Thoracic aorta (tissue), 2 donors: ENCODE measurements at places on chromosomes 12 and 14. TPM values are rescaled to one million over a fixed set of nuclear protein-coding genes. Genes with fewer than 3 reads are reported as not detected.

DNA sequence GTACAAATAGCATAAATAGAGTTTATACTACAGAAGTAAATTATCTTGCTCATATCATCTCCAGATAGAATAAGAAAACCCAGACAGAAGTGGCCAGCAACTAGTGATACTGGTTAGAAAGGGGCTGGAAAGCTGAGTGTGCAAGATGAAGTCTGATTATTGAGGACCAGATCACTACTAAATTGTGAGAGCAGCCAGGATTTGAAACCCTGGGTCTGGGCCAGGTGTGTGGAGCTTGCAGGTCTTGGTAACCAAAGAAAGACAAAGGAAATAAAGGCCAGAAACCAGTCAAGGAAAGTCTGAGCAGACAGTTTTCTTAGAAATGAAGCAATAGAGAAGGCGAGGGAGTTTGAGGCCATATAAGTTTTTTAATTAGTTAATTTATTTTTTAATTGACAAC is 611.8 kb downstream of the ETNK1 start:
- no peak overlapping the region for H3K4me3 ChIP-seq
- no peak overlapping the region for H3K27ac ChIP-seq

DNA sequence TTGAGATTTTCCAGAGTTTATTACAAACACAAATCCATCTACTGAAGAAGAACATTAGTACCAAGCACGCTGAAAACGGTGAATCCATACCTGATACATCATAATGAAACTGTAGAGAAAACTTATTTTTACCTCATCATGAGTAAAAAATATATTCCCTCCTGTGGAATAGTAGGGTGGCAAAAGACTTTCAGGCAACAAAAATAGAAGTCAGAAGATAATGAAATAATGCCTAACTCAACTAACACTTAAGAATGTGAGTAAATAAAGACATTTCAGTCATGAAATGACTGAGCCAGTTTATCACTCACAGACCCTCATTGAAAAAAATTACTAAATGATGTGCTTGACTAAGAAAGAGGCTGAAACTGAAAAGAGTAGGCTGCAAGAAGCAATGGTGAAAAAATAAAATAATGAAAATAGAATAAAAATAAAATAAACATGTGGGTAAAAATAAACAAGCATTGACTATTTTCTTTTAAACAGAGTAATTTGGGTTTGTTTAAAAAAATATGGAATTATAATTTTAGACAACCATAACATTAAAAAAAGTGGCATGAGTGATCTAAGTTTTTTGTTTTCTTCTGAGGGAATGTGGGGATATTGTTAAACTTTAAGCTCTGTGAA is 148.6 kb downstream of the ASCL1 start:
- DNase-seq, result no peak
- no peaks in the 10 kb centered on the region for H3K4me1 ChIP-seq
- H3K4me3 ChIP-seq, result no peak overlapping the region
- H3K27me3 ChIP-seq, result no peaks in the 10 kb centered on the region
- no peak overlapping the region for H3K27ac ChIP-seq

- peaks cover 6% of the 10 kb centered on the region for H3K4me1 ChIP-seq
- H3K27me3 ChIP-seq, result no peaks in the 10 kb centered on the region
- no peak overlapping the region for H3K4me3 ChIP-seq
These were observed 7.2 kb downstream of the MGP start for GRCh38 chr12:14878488-14878887.

DNA sequence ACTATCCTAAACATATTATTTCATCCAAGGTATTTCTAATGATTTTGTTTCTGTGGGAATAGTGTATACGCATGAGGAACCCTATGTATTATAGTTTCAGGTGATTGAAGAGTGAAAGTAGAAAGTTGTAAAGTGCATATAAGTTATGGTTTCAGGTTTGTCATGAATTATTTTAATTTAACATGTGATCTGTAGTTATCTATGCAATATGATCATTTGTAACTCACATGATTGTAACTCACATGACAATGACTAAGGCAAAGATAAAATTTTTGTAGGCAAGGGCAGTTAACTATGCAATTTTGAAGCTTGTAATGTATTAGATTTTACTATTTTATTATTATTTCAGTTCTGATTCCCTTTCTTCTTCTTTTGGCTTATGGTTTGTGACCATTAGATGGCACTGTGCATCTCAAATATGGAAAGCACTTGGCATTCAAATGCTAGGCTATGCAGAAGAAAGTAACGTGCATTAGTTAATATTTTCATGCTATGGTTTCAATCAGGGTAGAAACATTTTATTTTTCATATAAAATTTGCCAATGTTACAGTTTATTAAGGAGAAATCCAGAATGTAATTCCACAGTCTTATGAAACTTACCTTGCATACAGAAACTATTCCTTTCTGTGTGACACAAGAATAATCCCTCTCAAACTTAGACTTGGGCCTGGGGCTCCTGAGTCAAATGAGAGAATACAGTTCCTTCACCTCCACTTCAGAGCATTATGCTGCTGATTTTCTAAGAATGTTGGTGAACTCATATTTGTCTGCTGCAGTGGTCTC is 15.8 kb upstream of the TMEM30B start:
- no peaks in the 10 kb centered on the region for H3K36me3 ChIP-seq
- no peaks in the 10 kb centered on the region for H3K27me3 ChIP-seq

DNA sequence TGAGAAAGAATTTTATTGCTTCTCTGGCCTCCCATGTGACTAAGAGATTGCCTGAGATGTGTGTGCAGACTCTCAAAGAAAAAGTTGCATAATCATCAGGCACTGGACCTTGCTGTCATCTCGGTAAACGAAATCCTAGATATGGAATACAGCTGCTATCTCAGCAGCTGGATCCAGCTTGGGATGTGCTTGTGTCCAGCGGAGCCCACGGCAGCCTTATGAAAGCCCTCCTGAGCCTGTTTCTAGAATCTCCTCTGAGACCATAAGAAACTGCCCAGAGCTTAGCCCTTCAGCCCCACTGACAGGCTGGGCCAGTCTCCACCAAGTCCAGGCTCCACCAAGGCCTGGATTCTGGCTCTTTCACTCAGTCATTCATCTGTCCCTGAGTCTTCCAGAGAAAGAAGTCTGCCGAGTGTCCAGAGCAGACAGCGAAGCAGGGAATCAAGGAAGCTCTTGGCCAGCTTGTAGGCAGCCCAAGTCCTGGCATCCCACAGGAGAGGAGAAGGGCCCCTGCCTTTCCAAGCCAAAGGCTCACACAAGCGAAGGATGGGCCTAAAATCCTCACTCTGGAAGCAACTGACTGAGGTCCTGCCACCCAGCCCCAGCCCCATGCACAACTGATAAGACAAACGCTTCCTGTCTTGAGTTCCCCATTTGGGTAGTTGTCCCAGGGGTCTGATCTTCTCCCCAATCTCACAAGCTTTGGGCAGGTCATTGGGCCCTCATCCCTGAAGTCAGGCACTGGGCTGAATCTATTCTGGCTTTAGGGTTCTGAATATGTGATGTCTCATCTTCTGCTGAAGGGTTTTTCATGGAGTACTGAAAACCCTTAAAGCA is 97.8 kb downstream of the SEC23A start:
- no peak overlapping the region for H3K4me3 ChIP-seq
- DNase-seq, result no peak
- H3K27me3 ChIP-seq, result no peaks in the 10 kb centered on the region

DNA sequence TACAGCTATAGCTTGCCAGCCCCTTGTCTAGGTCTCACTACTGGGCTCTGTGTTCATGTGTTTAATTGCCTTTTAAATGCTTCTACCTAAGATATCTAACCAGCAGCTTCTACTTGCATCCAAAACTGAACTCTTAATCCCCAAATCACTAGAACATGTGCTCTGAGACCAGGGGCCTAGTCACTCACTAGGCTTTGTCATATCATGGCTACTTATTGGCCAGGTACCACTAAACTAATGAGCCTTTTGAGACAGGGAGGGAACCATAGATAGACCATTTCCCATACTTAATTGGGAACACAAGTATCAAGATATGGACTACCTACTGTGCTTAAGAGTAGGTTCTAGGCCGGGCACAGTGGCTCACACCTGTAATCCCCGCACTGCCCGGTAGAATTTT is 6.5 kb downstream of the HSP90B1 start:
- peaks cover 51% of the 10 kb centered on the region for H3K36me3 ChIP-seq
- H3K27ac ChIP-seq, result no peak overlapping the region
- DNase-seq, result no peak
- H3K4me3 ChIP-seq, result no peak overlapping the region
- H3K27me3 ChIP-seq, result no peaks in the 10 kb centered on the region
- peaks cover 24% of the 10 kb centered on the region for H3K4me1 ChIP-seq

DNA sequence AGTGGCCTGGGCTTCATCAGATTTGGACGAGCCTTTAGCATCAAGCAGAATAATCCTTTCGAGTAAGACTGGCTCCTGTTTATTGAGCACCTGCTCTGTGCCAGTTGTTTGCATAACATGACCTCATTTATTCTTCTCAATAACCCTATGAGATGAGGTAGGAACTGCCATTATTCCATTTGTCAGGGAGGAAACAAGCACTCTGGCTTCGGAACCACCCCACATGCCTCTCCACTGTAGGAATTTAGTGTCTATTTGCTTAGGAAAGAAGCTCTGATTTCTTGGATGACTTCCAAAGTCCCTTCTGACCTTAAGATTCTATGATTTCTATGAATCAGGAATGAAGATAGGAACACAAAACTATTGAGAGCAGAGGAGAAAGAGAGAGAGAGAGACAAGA is 11.0 kb downstream of the SAMD4A start:
- peaks cover 19% of the 10 kb centered on the region for H3K4me1 ChIP-seq
- H3K27ac ChIP-seq, result no peak overlapping the region
- no peaks in the 10 kb centered on the region for H3K27me3 ChIP-seq
- H3K4me3 ChIP-seq, result no peak overlapping the region
- DNase-seq, result no peak

- H3K27ac ChIP-seq, result no peak overlapping the region
- DNase-seq, result no peak
- H3K4me3 ChIP-seq, result no peak overlapping the region
- H3K27me3 ChIP-seq, result no peaks in the 10 kb centered on the region
- H3K36me3 ChIP-seq, result no peaks in the 10 kb centered on the region
These were observed 241.6 kb downstream of the EGLN3 start for GRCh38 chr14:33709283-33709682.

DNA sequence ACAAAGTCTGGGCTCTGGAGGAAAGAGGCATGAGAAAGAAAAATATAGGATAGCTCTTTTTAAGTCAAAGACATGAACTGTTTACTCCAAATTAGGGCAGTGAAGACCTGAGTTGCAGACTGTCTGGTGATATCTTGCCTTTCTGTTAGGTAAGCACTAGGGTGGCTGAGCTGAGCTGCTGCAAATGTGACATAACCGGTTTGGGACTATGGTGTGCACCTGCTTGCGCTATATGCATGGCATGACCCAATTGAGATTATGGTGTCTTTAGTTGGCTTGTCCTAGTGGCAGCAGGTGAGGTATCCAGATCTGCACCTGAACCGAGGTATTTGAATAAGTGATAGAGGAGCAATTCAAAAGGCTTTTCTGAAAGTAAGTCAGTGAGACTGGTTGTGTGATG is 345.6 kb downstream of the APAF1 start:
- no peaks in the 10 kb centered on the region for H3K36me3 ChIP-seq
- no peak for DNase-seq
- no peak overlapping the region for H3K4me3 ChIP-seq
- no peaks in the 10 kb centered on the region for H3K4me1 ChIP-seq
- H3K27ac ChIP-seq, result no peak overlapping the region

- no peaks in the 10 kb centered on the region for H3K4me1 ChIP-seq
- no peak for DNase-seq
These were observed 180.9 kb downstream of the CALM1 start for GRCh38 chr14:90577661-90578282.

DNA sequence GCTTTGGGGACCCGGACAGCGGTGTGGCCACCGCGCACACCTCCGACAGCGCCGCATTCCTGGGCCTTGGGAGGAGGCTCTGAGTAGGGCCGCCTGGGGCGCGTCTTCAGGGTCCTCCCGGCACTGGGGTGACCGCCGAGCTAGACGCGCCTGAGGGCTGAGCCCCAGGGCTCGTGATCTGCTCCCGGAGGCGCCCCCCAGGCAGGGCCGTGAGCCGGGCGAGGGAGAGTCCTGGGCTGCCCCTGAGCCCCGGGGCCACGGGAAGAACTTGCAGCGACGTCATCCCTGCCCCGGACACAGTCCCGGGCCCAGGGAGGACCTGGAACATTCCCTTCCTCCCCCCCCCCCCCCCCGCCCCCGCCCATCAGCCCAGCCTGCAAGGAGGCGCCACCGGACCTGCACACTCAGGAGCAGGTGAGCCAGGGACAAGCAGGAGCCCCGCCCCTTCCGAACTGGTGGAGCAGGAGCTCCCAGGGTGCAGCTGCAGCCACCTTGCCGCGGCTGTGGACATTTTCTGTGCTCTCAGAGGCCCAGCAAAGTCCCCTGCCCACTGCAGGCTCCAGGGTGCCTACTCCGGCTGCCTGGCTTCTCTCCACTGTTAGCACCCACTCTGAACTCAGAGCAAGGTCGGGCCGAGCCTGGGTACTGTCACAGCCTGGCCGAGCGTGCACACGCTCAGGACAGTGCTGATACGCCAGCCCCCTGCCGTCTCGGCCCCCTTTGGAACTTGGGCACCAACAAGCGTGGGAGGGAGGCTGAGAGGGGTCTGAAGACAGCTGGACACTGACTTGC is 50.7 kb downstream of the A2M start:
- H3K4me3 ChIP-seq, result peak overlapping the region; percentile 93
- H3K27me3 ChIP-seq, result no peaks in the 10 kb centered on the region
- peaks cover 26% of the 10 kb centered on the region for H3K36me3 ChIP-seq
- peaks cover 19% of the 10 kb centered on the region for H3K4me1 ChIP-seq
- no peak for DNase-seq

DNA sequence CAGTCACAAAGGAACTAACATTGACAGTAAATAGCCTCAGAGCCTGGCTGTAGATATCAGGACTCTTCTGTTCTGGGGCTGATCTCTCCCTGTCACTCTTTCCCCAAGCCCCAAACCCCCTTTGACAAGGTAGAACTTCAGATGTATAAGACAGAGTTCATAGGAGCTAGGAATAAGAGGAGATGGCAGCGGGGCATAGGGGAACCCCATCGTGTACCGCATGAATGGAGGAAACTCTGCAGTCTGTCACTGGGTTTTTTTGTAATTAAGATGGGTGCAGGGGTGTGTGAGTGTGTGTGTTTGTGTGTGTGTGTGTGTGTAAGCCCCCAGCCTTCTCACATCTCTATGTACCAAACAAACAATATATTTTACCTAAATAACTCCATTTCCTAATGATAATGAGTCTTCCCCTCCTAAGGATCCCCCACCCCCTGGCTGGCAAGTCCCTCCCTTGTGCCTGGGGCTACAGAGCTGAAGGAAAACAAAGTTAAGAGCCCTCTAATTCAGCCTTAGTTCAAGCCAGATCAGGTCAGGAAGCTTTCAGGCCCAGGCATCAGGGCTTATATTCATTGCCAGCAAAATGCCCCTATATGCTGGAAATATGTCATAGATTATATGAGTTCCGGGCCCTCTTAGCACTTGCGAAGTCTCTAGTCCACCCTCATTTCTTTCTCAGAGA is 9.1 kb upstream of the HOXC4 start:
- H3K27ac ChIP-seq, result no peak overlapping the region
- peaks cover 2% of the 10 kb centered on the region for H3K4me1 ChIP-seq
- H3K36me3 ChIP-seq, result no peaks in the 10 kb centered on the region
- H3K27me3 ChIP-seq, result no peaks in the 10 kb centered on the region

Gene EFS
- 23.3 TPM for total RNA-seq

Gene TAS2R13
- 7.3 TPM for total RNA-seq

Gene AQP6
- total RNA-seq, result not detected
